Calu3 (cell line): ENCODE measurements at places on chromosomes 13 and 19. TPM values are rescaled to one million over a fixed set of nuclear protein-coding genes. Genes with fewer than 3 reads are reported as not detected.
A peak's percentile ranks its signal among the peaks of the same experiment; 100 is the strongest.

GFY gene
- total RNA-seq, result not detected in 2 replicates

GNG7 gene
- 0.87 and 0.91 TPM in 2 replicates for total RNA-seq

SERTM1 gene
- total RNA-seq, result not detected in 2 replicates

PNMA8A gene
- 0.49 and 0.61 TPM in 2 replicates for total RNA-seq

ZNF566 gene
- total RNA-seq, result 12.0 and 13.0 TPM in 2 replicates

NDUFS7 gene
- total RNA-seq, result 60.3 and 67.9 TPM in 2 replicates

COL4A1 gene
- 0.12 TPM in 1 of 2 replicates, not detected in the other for total RNA-seq

PROZ gene
- not detected in 2 replicates for total RNA-seq

DNA sequence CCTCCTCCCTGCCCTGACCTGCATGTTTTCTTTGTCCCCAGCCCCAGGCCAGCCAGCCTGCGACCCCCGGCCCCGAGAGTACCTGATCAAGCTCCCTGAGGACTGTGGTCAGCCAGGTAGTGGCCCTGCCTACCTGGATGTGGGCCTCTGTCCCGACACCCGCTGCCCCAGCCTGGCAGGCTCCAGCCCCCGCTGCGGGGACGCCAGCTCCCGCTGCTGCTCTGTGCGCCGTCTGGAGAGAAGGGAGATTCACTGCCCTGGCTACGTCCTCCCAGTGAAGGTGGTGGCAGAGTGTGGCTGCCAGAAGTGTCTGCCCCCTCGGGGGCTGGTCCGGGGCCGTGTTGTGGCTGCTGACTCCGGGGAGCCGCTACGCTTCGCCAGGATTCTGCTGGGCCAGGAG, 5.6 kb downstream of the CILP2 start:
- no peaks in the 10 kb centered on the region for H3K36me3 ChIP-seq
- H3K27me3 ChIP-seq, result peaks cover 9% of the 10 kb centered on the region
- no peak overlapping the region for H3K27ac ChIP-seq
- no peaks in the 10 kb centered on the region for H3K4me1 ChIP-seq
- H3K4me3 ChIP-seq, result no peak overlapping the region

DNA sequence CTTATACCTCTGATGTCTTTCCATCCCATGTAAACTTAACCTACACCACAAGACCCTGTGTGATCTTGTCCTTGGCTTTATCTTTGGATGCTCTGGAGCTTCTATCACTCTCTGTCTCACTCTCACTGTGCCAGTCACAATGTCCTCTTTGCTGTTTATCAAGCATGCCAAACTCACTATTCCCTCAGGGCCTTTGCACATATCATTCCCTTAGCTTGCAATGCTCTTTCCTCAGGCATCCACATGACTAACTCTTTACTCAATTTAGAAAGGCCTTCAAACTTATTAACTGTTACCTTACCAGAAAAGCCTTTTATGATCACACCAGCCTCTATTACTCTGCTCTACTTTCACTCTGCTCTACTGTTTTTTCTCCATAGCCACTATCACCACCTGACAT, 354.1 kb downstream of the RFC3 start:
- no peak overlapping the region for H3K4me3 ChIP-seq
- H3K4me1 ChIP-seq, result peaks cover 25% of the 10 kb centered on the region

- DNase-seq, result no peak
- H3K4me1 ChIP-seq, result no peaks in the 10 kb centered on the region
- no peaks in the 10 kb centered on the region for H3K27me3 ChIP-seq
- H3K27ac ChIP-seq, result no peak overlapping the region
- H3K36me3 ChIP-seq, result peaks cover 28% of the 10 kb centered on the region
- H3K4me3 ChIP-seq, result no peak overlapping the region
These were observed 5.9 kb downstream of the RAB8A start for GRCh38 chr19:16117594-16118033.

DNA sequence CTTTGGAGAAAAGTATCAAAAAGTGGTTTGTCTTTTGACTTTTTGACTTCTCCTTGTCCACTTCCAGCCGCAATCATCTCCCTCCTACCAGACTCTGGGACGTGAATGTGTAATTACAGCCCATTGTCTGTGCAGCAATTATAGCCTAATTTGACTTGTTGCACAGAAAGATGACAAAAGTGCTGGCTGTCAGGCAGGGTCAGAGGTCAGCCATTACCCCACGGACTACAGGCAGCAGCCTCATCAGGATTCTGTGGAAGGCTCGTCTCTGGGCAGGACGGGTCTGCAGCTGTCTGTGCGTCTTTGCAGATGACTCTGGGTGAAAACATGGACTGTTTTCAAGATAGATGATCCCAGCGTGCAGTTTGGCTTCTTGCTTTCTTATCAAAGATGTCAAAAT, 102.2 kb upstream of the EDNRB start:
- no peak overlapping the region for H3K4me3 ChIP-seq
- H3K27ac ChIP-seq, result no peak overlapping the region
- H3K4me1 ChIP-seq, result no peaks in the 10 kb centered on the region
- no peaks in the 10 kb centered on the region for H3K27me3 ChIP-seq
- DNase-seq, result no peak

GRCh38 chr13:39760521-39760920, 105.1 kb downstream of the COG6 start:
- no peaks in the 10 kb centered on the region for H3K27me3 ChIP-seq
- H3K4me1 ChIP-seq, result no peaks in the 10 kb centered on the region
- H3K4me3 ChIP-seq, result no peak overlapping the region
- no peak overlapping the region for H3K27ac ChIP-seq
- no peaks in the 10 kb centered on the region for H3K36me3 ChIP-seq

DNA sequence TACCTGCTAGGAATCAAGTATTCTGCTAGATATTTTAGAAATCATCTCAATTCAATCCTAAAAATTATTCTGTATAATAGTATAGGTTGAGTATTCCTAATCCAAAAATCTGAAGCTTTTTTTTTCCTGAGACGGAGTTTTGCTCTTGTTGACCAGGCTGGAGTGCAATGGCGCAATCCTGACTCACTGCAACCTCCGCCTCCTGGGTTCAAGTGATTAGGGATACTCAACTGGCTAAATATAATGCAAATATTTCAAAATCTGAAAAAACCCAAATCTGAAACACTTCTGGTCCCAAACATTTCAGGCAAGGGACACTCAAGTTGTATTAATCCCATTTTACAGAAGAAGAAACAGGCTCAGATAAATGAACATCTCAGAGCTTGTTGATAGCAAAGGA, 17.2 kb upstream of the USPL1 start:
- no peaks in the 10 kb centered on the region for H3K4me1 ChIP-seq
- no peak overlapping the region for H3K4me3 ChIP-seq
- no peak overlapping the region for H3K27ac ChIP-seq

DNA sequence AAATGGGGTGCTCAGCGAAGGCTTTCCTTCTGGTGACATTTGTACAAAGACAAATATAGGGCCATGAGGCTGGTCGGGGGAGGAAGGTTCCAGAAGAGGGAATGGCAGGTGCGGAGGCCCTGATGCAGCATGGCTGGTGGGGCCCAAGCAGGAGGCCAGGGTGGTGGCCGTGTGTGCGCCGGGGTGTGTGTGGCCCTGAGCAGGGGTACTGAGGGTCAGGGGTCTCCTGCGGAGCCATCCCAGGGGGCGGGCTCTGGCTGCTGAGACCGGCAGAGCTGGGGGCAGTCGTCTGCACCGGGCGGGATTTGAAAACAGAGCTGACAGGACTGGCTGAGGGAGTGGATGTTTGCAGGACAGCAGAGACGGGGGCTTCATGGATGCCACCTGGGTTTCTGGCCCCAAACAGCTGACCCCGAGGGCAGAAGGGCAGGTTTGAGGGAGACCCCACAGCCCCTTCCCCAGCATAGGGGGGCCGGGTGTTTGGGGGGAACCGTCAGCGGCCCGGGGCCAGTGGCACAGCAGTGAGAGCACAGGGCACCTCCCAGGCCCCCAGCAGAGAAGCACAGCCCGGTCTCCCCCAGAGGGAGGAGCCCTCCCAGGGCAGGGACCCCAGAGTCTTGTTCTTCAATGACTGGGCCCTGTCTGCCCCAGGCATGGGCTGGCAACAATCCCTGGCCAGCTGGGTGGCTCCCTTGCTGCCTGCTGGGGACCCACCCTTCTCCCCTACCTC, 11.4 kb downstream of the PIAS4 start:
- DNase-seq, result no peak
- H3K27me3 ChIP-seq, result no peaks in the 10 kb centered on the region
- H3K36me3 ChIP-seq, result peaks cover 27% of the 10 kb centered on the region
- no peak overlapping the region for H3K4me3 ChIP-seq
- H3K4me1 ChIP-seq, result no peaks in the 10 kb centered on the region
- peak overlapping the region; percentile 19 for H3K27ac ChIP-seq

- H3K4me3 ChIP-seq, result no peak overlapping the region
- H3K36me3 ChIP-seq, result peaks cover 24% of the 10 kb centered on the region
- H3K27ac ChIP-seq, result no peak overlapping the region
- DNase-seq, result peak; percentile 27
- H3K27me3 ChIP-seq, result peaks cover 87% of the 10 kb centered on the region
These were observed 4.9 kb upstream of the KLK15 start for GRCh38 chr19:50838239-50838638.

DNA sequence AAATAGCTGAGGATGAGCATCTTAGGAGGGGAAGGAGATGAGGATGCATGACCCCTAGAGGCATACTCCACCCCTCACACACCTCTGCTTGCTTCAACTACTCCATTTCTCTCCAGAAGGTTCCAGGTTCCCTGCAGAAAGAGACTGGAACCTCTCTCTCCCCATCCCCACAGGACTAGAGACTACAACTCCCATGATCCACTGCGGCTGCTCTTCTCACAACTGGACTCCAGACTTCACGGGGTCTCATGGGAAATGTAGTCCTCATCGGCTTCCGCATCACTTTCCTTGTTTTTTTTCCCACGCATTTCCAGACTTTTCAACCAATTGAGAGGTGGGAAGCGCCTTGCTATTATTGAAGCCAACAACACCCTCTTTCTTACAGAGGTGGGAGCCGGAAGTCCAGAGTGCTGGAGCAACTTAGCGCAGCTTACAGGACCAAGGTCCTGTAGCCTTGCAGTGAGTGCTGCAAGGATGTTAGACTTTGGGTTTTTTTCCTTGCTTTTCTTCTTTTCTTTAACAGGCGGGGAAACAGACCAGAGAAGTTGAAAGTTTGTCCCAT, 13.9 kb upstream of the CACNG6 start:
- H3K36me3 ChIP-seq, result peaks cover 57% of the 10 kb centered on the region
- H3K27ac ChIP-seq, result peak overlapping the region; percentile 35
- peak; percentile 72 for DNase-seq
- H3K4me3 ChIP-seq, result no peak overlapping the region

DNA sequence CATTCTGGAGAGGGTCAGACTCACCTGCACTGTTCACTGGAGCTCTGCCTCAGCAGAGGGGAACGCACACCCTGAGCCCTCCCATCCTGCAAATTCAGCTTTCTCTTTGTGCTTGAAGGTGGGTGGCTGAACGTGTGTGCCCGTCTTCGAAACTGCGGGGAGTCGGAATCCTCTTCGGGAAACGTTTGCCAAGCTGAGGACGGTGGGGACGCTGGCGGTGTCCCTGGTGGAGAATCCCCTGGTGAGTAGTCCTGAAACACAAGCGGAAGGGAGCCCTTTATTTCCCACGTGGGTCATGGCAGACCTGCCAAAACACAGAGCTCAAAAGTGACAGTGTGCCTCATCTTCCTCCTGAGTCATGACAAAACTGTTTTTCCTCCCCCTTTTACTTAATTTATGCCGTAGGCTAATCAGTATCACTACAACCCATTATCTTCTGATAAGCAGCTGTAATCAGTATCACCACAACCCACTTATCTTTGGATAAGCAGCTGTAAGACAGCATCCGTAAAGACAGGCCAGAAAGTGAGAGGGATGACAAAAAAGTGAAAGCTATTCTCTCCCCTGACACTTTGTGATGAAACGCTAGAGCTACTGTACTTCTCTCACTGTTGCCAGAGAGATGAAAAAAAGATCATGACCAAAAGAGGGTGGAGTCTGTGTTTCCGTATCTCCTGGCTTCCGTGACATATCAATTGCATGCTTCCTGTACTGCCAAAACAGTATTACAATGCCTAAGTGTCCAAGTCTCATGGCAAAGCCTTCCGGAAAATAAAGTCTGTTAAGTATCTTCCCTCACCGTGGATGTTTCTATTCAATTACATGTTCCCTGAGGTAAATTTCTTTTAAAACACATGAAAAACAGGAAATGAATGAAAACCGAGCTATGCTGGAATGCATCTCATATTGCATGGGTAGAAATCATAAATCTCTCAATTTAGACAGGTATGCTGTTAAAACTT, 155.5 kb downstream of the TBC1D4 start:
- H3K27ac ChIP-seq, result no peak overlapping the region
- no peaks in the 10 kb centered on the region for H3K27me3 ChIP-seq
- H3K36me3 ChIP-seq, result no peaks in the 10 kb centered on the region
- H3K4me3 ChIP-seq, result no peak overlapping the region
- peaks cover 8% of the 10 kb centered on the region for H3K4me1 ChIP-seq

- peaks cover 44% of the 10 kb centered on the region for H3K27me3 ChIP-seq
- H3K27ac ChIP-seq, result no peak overlapping the region
- no peaks in the 10 kb centered on the region for H3K36me3 ChIP-seq
- no peaks in the 10 kb centered on the region for H3K4me1 ChIP-seq
These were observed 9.7 kb upstream of the FEM1A start for GRCh38 chr19:4781801-4782200.

DNA sequence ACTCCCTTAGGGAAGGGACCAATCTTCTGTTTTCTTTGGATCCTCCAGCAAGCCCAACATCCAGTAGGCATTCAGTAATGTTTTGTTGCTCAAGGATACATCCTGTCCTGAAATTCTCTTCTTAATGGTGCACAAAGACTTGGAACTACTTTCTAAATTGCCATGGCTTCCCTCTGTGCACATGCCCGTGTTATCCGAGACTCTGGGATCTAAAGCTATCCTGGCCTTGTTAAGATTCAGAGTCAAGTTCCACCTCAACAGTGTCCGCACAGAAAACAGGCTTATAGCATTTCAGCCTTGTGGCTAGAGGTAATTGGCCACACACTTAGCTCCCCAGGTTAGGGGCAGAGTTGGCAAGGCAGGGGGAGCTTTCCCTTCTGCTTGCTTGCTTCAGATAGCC, 71.8 kb downstream of the CBY2 start:
- H3K4me3 ChIP-seq, result no peak overlapping the region
- H3K36me3 ChIP-seq, result no peaks in the 10 kb centered on the region
- H3K4me1 ChIP-seq, result no peaks in the 10 kb centered on the region
- H3K27me3 ChIP-seq, result peaks cover 71% of the 10 kb centered on the region

DNA sequence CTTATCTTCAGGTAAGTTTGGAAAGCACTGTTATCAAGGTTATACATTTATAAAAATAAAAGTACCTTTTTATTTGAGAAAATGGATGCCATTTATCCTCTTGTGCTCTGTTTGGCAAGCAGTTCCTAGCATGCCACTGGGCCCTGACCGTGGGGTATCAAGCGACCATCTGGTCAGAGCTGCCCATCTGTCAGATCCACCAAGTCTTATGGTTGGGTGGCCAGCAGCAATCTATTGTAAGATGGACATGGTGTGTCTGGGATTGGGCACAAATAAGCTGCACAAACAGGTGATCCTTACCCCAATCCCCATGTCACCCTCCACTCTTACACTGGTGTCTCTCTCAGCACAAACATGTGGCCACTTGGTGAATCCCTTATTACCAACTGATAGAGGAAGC, 178.5 kb downstream of the DLEU7 start:
- H3K4me3 ChIP-seq, result no peak overlapping the region
- no peaks in the 10 kb centered on the region for H3K36me3 ChIP-seq
- no peaks in the 10 kb centered on the region for H3K4me1 ChIP-seq

GRCh38 chr13:47796816-47797215, 204.3 kb downstream of the SUCLA2 start:
- H3K27ac ChIP-seq, result no peak overlapping the region
- no peak overlapping the region for H3K4me3 ChIP-seq
- H3K4me1 ChIP-seq, result no peaks in the 10 kb centered on the region
- H3K27me3 ChIP-seq, result no peaks in the 10 kb centered on the region
- DNase-seq, result no peak
- H3K36me3 ChIP-seq, result peaks cover 2% of the 10 kb centered on the region
